Hypothalamus (tissue), 51 donors: ENCODE measurements at places on chromosomes 3 and 15.

DNA sequence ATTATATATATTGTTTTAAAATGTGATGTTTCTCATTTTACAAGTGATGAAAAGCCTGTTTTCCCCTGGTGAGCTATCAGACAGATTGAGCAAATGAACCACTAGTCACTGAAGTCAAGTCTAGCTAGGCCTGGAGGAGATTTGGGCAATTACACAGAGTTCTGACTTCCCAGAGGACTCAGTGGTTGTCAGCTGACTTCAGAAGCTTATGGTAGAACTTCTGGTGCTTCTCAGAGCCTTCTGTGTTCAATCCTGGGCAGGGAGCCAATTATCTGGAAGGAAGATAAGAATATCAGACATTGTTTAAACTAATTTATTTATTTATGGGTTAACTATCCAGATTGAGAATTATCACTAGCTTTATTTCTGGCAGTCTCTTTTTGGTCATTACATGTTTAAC is 37.7 kb upstream of the NAALADL2 start:
- DNase-seq: no peak

GRCh38 chr3:46334741-46335478 is 19.0 kb upstream of the CCR2 start:
- DNase-seq: no peak

- no peak for DNase-seq
Measured at GRCh38 chr15:46703871-46704637, 1013.3 kb upstream of the SEMA6D start.

- no peak for DNase-seq
Measured at GRCh38 chr3:52554026-52554755, 17.8 kb downstream of the UQCC5 start.

DNA sequence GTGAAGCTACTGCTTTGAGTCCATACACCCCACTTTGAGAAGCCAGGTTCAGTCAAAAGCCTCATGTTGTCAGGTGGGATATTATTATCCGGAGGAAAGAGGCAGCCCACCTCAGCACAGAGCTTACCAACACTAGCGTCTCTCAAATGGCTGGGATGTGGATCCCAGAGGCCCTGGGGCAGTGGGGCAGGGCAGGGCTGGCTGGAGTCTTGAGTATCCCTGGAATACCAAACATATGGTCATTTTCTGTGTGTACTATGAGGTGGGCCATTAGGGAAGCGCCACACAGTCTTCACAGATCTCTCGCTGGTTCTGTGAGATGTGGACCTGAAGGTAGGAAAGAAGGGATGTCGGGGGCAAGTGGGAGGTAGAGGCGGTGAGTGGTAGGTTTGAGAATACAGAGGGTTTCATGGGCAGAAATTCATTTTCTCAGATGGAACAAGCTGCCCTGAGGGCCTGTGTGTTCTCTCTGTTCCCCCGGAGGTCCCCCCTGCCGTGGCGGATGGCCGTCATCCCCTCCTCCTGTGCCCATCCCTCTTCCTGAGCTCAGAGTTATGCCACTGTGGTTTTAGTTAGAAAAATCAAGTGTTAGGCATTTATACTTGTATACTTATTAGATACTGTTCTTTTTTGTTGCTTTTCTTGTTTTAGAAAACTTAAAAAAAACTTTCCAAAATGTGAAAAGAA is 66.4 kb downstream of the USP13 start:
- DNase-seq: no peak

GRCh38 chr3:33088691-33089090 is 8.3 kb downstream of the GLB1 start:
- no peak for DNase-seq

GRCh38 chr3:187999821-188000220 is 154.1 kb upstream of the LPP start:
- DNase-seq: no peak

DNA sequence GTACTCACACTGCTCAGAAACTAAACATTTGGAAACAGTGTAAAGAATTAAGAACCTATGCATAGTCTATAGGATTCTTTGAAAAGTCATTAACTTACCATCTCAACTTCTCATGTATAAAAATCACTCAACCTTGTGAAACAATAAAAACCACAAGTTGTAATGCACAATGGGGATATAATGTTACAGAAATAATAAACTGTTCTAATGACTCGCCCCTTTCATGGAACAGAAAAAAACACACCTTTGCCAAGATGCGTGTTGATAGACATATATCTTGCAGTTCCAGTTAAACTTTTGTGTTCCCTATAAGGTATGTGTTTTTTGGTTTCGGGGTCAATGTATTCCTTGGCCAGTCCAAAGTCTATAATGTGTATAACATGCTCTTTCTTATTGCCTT is 50.8 kb upstream of the PPIB start:
- no peak for DNase-seq

GRCh38 chr15:65690778-65691177 is 69.0 kb downstream of the SLC24A1 start:
- no peak for DNase-seq

DNA sequence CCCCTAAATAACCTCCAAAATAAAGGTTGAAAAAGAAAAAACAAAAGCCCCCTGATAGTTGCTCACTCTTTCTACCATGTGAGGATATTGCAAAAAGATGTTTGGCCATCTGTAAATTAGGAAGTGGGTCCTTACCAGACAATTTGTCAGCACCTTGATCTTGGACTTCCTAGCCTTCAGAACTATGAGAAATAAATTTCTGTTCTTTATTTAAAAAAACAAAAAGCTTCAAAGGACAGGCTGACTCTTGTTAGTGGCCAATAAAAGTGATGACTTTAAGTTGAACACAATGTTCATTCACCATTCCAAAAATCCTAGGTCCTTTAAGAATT is 103.5 kb downstream of the CBLB start:
- DNase-seq: no peak
